ENCODE measurements at places on chromosomes 6 and 20.
A peak's percentile ranks its signal among the peaks of the same experiment; 100 is the strongest.

DNA sequence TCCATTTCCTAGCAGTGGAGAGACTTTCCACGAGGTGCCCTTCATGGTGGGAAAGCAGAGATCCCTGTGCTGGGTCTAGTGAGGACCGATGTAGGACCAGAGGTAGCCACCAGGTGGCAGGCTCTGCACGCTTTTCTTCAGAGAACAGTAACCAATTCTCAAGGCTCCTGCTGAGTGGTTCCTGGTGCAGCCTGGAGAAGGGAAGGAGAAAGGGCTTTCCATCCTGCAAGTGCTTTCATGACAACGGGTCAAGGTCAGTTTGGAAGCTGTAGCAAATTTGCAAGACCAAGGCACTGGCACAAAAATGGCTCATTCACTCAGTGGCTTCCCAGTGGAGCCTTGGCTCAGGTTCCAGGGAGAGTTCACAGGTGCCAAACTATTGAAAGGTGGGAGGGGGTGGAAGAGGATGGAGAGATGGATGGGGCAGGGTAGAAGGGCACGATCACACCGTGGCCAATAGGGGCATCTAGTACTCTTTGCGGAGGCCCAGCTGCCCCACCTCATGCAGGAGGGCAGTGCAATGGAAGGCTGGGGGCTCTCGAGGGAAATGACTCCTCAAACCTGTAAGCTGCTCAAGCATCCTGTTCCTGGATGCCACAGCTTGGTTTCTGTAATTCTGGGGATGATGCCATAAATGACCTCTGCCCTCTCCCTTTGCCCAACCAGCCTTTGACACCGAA lies 25.5 kb upstream of the KCNK16 start:
- DNase-seq: peak; percentile 66

- no peak for DNase-seq
Observed at GRCh38 chr6:156587071-156587470, 190.1 kb upstream of the ARID1B start.

GRCh38 chr20:44388466-44389023 lies 33.0 kb downstream of the HNF4A start:
- DNase-seq: peak; percentile 39

- DNase-seq: no peak
Observed at GRCh38 chr20:33673410-33674293, 576 bp downstream of the NECAB3 start.

DNA sequence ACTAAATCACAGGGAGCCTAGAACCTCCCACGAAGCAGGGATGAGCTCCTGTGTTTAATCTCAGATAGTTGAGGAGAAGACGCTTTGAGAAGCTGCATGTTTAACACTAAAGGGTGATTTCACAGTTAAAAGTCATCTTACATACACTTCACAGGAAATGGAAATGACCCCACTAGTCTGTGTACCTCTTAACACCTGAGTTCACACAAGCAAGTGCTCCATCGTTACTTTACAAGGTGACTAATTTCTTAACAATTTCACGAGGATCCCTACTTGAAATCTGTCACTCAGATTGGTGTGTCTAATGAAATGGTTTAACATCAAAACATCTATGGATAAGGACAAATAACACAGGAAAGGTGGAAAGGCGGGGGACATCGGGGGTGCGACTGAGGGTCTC lies 93.8 kb upstream of the RPS6KA2 start:
- DNase-seq: no peak

DNA sequence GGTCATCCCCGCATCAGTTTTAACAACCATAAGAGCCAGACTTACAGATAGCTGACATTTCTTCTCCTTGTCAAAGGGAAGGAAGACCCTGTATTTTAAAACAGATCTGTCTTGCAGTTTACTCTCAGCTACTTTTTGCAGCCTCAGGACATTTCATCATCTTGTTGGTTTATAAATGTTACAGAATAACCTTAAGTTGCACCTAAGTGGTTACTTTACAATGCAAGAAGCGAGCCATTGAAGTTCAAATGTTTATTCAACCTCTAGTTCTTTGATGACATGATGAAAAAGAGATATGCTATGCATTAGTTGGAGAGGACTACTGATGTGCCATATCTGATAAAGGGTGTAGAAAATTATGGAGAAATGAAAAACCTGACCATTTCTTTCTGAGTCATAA lies 187.9 kb upstream of the COL21A1 start:
- no peak for DNase-seq

- DNase-seq: no peak
Observed at GRCh38 chr6:129481706-129482105, 228.3 kb downstream of the ARHGAP18 start.

DNA sequence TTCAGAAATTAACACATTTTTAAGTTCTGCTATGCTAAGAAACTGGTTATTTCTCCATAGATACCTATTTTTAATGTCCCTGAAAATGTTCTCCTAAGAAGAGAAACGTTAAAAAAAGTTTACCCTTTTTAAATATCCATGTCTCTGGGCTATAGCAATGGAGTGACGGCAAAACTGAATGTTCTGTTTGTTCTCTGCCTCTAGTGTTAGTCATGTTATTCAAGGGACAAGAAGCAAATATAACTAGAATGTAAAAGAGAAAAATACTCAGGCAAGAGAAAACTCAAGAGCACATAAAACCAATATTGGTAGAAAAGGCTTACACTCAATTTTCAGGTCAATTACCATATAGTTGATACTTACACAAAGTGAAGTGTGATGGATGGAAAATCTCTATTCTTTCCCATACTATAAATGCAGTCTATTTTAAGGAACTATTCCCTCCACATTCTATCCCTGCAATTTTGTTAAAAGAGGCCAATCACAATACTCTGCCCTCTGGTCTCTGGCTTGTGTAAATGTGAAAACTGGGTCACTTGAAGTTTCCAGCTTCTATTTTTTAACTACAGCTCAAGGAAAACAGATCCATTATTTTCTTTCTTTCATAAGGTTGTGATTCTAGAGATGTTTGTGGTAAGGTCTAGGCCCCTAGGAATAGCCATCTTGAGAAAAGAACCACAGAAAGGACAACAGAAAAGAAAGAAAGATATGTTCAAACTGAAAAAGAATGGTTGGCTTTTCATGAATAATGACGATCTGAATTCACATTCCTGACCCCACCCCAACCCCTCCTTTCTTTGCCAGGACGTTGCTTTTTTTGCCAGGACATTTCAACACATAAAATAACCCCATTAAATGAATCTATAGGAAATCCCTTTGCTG lies 200.3 kb upstream of the FAM83B start:
- DNase-seq: no peak

GRCh38 chr6:15504040-15504495 lies 158.8 kb downstream of the DTNBP1 start:
- no peak for DNase-seq

DNA sequence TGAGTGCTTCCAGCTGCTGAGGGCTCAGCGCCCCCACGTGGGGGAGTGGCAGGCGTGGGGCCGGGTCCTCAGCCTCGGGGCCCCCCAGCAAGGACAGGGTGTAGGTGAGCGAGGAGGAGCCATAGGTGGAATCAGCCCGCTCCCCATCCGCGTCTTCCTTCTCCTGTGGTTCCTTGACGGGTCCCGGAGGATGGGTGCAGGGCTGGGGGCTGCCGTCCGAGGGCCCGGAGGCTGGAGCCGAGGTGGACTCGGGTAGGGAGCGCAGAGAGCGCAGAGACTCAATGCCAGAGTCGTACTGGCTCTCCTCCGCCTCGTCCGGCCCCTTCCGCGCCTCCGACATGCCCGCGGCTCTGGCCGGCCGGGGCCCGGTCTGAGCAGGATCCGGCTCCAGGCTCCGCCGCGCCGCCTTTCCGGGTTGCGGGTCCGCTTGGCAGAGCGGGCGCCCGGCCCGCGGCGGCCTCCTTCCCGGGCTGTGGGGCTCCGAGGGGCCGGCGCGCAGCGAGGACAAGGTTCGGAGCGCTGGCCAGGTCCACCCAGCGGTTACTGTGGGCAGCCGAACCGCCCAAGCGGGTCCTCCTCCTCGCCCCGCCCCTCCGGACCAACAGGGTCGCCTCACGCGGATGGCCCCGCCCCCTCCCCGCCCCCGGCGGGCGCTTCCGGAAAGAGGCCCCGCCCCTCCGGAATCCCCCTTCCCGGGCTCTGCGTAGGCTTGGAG lies at the start of gene NFKBIE:
NFKBIE (minus strand) TSS at position 545 of the 715 bp plus-strand sequence; CDS start at position 340, 205 bp downstream.
- DNase-seq: peak; percentile 74

DNA sequence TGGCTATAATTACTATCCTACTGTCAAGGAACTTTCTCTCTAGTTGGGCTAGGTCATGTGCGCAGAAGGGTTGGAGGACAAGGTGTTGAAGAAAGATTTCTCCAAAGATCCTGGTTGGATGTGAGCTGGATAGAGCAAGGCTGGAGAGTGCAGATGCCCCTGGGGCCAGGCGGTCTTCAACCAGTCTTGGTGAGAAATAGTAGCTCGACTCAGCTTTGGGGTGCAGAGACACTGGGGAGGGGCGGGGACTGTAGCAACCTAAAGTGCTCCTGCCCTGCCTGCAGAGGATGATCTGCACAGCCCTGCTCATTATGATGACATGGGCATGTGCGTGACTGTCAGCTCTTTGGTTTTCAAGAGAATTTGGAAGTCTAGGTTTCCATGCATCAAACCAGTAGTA lies 35.9 kb downstream of the PHACTR3 start:
- DNase-seq: no peak

GRCh38 chr6:131868836-131869235 lies 61.0 kb downstream of the ENPP1 start:
- no peak for DNase-seq

DNA sequence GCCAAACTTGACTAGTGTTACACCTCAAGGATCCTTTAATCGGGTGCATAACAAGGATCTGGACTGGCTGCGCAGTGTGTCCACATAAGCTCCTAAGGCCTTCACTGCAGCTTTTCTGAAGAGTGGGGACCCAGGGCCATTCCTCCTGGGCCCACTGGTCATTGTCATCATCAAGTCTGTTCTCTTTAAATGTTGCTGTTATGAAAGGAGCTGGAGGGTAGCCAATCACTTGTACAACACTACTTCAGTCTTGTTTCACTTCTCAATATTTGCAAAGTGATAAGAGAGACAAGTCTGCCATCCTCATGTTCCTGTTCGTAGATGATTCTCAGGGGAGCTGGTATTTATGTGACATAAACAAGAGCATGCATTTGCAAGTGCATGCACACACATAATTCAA lies 149.8 kb downstream of the SYNDIG1 start:
- DNase-seq: peak; percentile 34

DNA sequence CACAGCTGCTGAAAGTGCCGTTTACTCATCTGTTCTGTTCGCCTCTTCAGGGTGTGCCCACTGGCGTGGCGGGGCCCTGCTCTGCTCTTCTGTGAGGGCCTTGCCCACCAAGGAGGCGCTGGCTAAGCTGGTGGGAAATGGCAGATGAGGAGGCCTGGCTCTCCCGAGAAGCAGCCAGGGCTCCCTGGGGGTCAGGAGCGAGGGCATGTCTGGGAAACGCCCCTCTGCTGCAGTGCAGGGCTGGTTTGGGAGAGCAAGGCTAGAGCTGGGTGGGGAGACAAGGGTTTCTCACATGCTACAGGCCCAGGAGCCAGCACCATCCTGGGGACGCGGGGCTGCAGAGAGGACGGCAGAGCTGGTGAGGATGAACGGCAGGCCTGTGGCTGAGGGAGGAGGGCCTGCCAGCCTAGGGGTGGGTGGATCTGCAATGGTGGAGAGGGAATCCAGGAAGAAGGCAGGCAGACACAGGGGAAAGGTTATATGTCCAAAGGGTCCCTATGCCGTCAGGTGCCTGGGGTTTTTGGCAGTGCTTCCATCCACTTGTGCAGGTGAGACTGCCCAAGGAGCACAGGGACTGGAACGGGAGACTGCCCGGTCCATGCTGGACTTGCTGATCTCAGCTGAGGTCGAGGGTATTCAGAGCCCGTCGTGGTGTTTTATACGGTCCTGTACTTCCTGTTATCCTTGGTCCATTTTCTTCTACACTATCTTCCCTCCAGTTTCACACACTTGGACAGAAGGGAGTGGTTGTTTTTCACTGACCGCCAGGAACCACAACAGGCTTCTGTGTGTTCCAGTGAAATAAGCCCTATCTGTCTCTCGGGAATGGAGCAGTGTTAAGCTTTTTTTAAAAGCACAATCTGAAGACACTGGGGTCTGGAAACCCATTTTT lies 119.2 kb downstream of the SYCP2 start:
- DNase-seq: no peak

DNA sequence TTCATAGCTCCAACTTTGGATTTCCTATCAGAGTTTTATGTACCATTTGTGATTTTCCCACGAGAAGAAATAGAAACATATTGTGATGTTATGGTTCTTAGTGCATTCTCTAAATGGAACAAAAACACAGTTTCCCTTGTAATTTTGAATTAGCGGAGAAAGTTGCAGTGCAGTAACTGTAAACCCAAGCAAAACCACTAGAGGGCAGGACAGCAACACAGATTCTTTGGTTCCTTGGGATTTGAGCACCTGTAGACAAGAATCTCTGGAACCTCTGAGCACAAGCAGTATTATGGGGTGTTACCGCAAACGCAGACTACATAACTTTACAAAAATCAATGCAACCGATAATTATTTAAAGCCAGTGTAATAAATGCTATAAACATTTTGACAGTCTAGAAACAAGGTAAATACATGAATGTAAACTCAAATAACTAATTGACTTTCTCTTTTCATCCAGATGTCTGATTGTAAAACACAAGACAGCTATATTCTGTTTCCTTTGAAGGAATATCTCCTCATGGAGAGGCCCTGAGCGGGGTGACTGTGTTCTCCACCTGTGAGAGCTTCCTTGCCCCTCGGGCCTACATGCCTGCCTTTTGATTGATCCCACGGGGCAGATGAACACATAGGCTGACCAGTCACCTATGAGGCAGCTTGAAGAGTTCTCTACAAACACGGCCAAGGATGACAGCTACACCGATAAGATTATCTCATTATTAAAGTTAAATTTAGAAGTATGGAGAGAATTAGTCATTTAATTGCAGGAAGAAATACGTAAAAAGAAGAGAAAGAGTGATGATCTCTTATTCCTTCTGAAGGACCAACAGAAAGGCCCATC lies 67.5 kb upstream of the COL21A1 start:
- no peak for DNase-seq

- no peak for DNase-seq
Observed at GRCh38 chr6:74480561-74480960, 725.3 kb downstream of the COL12A1 start.

DNA sequence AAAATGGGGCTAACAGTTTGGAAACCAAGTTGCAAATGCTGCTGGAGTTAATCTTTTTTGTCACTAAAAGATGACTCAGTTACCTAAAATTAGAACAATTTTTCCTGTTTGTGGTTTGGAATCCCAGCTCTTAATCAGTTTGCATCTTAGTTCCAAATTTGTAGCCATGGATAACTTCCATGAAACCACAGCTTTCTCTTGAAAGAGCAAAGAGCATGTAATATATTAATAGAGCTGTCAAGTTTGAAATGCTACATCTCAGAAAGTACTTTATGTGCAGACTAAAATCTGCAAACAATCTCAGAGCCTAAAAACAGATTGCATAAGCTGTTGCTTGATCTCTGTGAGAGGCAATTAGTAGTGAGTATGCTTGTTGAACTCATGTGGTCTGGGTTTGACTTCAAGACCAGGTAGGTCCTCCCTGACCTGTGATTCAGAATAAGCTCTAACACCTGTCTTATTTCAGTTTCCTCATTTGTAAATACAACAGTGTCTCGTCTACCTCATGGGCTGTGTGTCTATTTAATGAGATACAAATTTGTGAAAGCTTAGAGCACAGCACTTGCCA lies 23.5 kb downstream of the DHX35 start:
- no peak for DNase-seq

Measured in NCI-H2029 (cell line).